M059J (cell line): ENCODE measurements at places on chromosomes 4 and X. TPM values are rescaled to one million over a fixed set of nuclear protein-coding genes. Genes with fewer than 3 reads are reported as not detected.
A peak's percentile ranks its signal among the peaks of the same experiment; 100 is the strongest.

DNA sequence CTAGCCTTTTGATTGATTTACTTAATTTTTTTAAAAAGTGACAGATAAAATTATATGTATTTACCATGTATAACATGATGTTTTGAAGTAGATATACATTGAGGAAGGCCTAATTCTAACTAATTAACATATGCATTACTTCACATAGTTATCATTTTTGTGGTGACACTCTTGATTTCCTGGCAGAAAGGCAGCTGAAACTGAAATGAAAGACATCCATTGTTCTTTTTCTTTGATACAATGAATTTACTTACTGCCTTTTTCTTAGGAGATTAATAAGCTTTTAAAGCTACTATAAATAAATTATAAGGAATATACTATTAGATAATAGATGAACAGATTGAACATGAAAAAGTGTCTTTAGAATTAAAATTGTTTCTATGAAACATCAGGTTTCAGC lies 26.7 kb downstream of the ANKRD50 start:
- DNase-seq, result no peak

DNA sequence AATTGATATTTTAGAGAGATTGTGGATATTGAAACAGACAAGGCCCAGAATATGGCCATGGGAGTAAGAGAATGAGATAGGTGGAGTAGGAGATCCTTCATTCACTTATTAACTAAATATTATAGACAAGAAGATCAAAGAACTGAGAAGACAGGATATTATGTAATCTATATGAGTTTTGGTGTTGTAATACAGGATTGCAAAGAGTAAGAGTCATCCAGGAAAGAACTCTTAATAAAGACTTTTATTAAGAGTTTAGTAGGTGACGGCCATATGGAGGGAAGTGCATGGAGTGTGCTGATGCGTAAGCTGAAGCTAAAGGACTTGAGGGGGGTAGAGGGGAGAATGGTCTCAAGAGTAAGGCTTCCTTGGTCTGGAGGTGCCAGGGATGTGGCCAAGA lies 153.7 kb downstream of the VEGFC start:
- no peak for DNase-seq

GRCh38 chr4:8218371-8219031 lies 19.4 kb downstream of the SH3TC1 start:
- DNase-seq, result peak; percentile 29

- DNase-seq, result peak; percentile 43
These were observed 70.1 kb upstream of the ENPP6 start for GRCh38 chr4:184287697-184288255.

- peak; percentile 39 for DNase-seq
These were observed 101.0 kb upstream of the HS3ST1 start for GRCh38 chr4:11529625-11530201.

DNA sequence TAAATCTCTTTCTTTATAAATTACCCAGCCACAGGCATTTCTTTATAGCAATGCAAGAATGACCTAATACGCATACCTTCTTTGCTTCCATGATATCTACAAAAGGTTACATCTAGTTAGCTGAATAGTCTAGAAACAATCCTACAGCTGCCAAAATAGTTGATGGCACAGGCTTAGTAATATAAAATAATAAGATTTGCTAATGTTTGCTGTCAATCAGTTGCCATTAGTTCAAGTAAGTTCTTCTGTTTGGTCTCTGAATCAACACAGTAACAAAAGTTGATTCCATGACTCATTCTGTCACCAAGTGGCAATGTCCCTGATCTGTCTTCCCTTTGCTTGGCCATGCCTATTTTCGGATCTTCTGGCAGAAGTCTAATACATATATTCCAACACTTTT lies 470.2 kb downstream of the SPRY1 start:
- DNase-seq, result peak; percentile 10

GRCh38 chr4:91118597-91118996 lies 991.4 kb downstream of the CCSER1 start:
- DNase-seq, result no peak

DNA sequence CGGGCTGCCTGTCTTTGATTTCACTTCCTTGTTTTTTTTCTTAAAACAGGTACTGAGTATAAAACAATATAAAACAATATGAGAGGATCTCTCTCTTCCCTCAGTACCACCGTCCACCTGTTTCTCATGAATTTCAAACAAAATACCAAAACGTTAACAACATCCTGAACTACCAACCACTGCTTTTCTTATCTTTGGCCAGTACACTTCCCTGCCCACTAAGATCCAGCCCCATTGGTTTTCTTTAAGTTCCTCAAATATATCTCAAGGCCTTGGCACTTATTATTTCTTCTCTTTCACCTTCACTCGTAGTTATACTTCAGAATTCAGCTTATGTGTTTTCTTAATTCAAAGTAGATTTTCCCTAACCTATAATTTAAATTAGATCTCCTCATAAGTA lies 370.2 kb upstream of the GRIA3 start:
- DNase-seq, result no peak

- peak; percentile 37 for DNase-seq
These were observed 16.7 kb downstream of the SLC7A11 start for GRCh38 chr4:138225477-138225876.

GRCh38 chrX:72094894-72095293 lies 36.8 kb downstream of the RTL5 start:
- peak; percentile 22 for DNase-seq

GRCh38 chr4:116073051-116073450 lies 959.6 kb upstream of the NDST4 start:
- no peak for DNase-seq

DNA sequence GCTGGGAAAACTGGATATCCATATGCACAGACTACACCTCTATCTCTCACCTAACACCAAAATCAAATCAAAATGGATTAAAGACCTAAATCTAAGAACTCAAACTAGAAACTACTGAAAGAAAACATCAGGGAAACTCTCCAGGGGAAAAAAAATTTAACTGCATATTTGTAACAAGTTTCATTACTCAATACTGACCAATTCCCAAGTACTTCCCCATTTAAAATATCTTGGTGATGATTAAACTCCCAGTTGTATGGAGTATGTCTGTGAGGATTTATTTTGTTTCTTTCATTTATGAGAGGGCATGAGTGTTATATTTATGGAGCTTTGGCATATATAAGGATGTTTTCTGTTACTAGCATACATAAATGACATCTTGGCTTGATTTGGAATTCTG lies 112.3 kb upstream of the IL15 start:
- DNase-seq, result no peak

DNA sequence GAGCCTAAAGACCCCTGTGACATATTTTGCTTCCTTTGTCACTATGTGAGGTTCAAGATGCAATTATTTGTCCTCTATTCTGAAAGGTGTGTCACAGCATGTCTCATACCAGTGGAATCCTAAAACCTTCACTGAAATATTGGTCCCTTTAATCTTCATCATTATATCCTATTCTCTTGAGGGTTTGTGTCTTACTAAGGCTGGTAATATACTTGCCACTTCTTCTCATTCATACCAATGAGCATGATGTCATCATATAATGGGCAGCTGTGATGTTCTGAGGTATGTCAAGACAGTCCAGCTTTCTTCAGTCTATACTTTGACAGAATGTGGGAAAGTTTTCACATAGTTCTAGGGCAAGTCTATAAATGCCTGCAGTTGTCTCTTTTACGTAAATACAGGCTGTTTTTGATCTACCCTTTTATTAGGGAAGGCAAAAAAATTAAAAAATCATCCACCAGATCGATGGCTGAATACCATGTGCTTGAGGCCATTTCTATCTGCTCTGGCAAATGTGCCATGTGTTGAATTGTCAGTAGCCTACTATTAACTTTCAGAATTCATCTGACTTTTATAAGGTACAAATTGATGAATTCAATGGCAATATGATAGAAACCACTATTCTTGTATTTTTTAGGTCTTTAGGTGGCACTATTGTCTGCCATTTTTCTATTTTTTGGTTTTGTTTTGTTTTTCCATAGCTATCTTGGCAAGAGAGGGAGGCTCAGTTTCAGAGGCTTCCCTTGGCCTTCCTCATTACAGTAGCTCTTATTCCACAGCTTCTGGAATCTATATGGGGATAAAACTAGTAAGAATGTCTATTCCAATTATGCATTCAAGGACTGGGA lies 209.0 kb downstream of the PPARGC1A start:
- peak; percentile 25 for DNase-seq

- no peak for DNase-seq
These were observed 81.6 kb downstream of the RASL11B start for GRCh38 chr4:52943677-52944076.

- no peak for DNase-seq
These were observed 216.1 kb downstream of the STK32B start for GRCh38 chr4:5267408-5267807.

- DNase-seq, result no peak
These were observed 18.4 kb upstream of the ODAM start for GRCh38 chr4:70177090-70177489.

GRCh38 chrX:118197730-118198129 lies 81.1 kb upstream of the KLHL13 start:
- DNase-seq, result no peak

Gene ARMCX4
- total RNA-seq, result 0.25 and 1.2 TPM in 2 replicates

Gene BBS7
- total RNA-seq, result 8.0 and 19.2 TPM in 2 replicates

Gene TMEM47
- total RNA-seq, result 34.7 and 52.1 TPM in 2 replicates

Gene HTN3
- total RNA-seq, result not detected in 2 replicates
